Ovary (tissue), 10 donors: ENCODE measurements at places on chromosomes 4 and X.

DNA sequence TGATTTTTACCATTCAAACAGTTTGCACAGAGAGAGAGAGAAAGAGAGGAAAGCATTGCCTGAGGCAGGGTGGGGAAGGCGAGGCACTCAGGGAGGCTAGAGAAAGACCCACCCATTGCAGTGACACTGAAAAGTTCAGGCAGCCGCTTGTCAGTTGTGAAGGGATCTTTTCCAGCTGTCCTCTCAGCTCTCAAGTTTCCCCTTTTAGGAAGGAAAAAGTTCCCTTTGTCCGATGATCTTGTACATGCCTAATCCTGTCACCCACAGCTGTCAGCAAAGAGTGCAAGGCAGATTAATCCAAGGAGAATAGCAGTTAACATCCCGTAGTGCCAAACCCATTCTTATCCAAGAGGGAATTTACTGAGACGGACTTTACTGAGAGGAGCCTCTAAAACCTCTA lies 255.0 kb downstream of the MAGEB5 start:
- no peak for DNase-seq

GRCh38 chrX:63702556-63702955 lies 82.5 kb downstream of the ARHGEF9 start:
- DNase-seq, result no peak

DNA sequence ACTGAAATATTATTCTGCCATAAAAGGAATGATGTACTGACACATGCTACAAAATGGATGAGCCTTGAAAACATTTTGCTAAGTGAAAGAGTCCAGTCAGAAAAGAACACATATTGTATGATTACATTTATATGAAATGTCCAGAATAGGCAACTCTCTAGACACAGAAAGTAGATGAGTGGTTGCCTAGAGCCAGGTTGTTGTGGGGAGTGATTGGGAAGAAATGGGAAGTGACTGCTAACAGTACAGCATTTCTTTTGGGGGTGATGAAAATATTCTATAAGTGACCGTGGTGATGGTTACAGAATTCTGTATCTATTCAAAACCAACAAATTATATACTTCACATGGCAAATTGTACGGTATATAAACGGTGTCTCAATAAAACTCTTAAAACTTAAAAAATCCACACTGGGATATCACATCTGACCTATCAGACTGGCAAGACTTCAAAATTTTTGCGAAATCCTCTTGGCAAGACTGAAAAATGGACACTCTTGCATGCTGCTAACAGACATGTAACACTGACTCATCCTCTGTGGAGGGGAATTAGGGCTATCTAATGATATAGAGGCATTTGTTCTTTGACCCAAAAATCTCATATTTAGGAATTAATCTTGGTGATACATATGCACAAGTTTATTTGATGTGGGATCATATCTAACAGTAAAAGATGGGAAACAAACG lies 71.8 kb downstream of the FAM13A start:
- DNase-seq, result no peak

DNA sequence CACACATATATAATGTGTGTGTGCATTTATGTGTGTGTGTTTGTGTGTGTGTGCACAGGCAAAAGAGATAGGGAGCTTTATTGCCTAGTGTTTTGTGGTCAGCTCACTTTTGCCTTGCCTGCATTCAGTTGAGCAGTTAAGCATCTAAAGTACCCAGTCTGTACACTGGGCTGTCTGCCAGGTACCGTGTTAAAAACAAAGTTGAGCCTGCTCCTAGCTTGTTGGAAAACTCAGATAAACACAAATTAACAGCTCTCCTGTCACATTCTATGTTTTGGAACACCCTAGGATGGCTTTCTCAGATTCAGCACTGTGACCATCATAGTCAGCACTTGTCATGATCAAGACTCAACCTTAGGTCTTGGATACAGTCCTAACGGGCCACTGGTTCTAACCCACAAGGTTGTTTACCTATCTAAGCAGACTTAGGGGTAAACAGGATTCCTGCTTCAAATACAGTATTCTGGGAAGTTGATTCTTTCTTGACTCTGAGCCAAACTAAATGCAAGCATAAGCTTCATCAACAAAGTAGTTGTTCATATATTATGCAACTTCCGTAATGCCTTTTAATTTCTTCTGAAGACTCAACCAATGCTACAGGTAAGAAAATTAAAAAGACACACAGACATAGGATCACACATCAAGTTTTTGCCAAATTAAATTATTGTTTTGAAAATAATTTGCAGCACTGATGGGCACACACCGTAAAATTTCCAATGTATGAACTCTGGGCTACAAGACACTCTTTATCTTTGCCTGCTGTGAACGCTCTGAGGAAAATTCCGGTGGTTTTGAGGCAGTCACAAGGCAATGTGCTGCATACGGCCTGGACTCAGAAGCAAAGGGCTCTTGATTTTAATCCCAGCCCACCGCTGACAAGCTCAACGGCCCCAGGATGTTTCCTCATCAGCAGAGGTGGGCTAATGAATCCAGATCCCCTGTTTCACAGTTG lies 11.3 kb upstream of the CD99 start:
- no peak for DNase-seq

DNA sequence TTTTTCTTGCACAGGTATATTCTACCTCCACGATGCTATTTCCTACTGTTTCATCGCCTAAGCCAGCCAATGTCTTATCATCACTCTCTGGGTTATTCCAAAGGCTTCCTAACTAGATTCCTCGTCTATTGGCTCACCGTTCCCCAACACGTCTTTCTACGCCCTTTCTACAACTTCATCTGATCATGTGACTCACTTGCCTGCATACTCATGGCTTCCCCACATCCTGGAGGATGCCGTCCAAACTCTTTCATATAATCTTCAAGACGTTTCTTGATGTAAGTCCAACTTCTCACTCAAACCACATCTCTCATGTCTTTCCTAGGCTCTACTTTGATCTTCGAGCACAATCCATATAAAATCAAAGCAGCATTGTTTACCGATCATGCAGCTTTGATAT lies 322.0 kb upstream of the PPARGC1A start:
- DNase-seq, result no peak

DNA sequence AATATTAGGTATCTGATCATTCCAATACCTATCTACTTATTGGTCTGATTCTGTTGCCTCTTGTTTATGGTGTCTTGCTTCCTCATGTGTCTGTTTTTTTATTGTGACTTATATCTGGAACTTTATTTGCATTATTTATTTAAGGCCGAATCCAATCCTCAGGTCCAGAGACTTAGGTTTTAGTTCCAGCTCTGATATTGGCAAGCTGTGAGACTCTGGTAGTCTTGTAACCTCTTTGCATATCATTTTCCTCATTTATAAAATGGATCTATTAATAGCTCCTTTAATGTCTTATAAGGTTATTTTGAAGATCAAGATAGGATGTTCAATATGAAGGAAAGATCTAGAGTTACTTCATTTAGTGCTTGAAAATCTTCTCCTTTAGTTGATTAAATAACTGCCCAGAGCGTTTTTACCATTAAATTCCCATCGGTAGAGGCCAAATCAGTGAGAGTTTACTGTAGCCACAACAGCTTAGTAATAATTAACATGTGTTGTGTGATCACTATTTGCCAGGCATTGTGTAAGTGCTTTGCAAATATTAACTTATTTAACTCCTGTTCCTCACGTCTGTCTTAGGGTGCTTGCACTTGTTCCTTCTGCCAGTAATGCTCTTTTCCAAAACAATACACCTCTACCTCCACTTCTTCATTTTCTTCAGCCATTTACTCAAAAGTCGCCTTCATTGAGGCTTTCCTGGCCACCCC lies 82.2 kb downstream of the CC2D2A start:
- no peak for DNase-seq

DNA sequence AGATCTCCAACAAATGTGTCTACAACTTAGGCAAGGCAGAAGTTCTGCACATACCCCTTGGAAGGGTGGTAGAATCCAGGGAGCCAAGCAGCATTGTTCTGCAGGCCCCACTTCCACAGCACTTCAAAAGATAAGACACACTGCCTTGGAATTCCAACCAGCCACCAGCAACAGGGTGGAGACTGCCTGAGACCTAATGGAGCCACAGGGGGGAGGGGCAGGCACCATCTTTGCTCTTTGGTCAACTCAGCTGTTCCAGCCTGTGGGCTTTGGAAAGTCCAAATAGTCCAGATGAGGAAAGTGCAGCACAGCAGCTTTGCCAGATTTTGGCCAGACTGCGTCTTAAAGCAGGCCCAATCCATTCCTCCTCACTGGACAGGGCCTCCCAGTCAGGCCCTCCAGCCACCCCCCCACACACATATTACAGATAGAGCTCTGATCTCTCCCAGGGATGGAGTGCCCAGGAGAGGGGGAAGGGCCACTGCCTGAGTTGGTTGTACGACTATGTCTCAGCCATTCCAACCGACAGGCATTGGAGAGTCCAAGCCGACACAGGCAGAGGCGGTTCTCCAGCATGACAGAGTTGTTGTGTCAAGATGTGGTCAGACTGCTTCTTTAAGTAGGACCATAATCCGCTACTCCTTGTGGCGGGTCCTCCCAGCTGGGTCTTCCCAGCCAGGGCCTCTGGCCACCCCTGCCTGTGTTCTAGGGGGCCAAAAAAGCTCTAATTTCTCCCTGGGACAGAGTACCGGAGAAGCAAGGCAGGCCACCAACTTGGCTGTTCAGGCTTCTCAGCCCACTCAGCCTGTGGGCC lies 42.5 kb upstream of the ANTXR2 start:
- DNase-seq, result no peak

GRCh38 chrX:139332441-139332840 lies 198.1 kb upstream of the F9 start:
- DNase-seq, result no peak

GRCh38 chr4:181364504-181364903 lies 878.7 kb upstream of the TENM3 start:
- DNase-seq, result no peak

- no peak for DNase-seq
Measured at GRCh38 chrX:4994855-4995254, 1233.8 kb downstream of the NLGN4X start.

DNA sequence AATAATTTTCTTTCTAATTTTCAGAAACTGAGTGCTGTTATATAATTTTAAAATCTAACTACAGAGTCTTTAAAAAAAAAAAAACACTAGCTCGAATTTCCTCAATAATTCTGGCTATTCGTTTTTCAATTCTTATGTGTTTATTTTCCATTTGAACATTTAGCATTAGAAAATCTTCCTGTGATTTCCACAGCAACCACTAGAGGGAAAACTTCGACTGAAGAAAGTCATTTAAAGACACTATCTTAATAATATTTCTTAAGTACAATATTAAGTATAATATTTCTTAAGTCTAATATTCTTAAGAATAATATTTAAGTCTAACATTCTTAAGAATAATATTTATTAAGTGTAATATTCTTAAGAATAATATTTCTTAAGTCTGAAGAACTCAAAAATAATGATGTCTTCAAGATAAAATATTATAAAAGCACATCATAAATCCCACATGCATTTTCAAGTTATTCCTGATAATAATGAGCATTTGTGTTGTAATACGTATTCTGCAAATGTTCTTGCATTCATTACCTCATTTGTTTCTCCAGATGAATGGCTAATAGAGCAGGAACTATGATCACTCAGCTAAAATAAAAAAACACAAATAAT lies 118.4 kb upstream of the WDR17 start:
- DNase-seq, result no peak

DNA sequence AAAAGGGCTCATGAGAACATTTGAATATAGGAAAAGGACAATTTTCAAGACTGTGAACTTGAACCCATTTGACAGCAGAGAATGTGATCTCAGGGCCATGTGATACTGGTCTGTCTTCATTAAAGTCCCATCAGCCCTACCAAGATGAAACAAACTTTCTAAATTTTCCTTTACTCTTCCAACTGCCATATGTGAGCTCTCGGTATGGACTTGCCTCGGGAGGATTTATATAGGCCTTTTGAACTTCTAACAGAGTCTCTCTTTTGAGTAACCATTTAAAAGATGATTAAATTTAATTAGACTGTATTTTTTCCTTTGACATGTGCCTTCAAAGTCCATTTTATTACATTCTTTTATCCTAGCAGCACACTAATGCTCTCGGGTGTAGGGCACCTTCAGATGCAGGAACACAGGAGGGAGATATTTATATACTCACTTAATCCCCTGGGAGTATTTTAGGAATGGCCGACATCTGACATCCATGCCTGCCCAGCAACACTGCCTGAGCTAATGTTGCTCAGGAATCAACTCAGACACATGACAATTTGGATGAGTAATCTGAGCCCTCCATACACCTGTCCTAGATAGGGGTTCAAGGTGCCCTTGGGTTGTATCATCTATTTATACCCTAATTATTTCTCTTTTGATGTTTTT lies 155.0 kb downstream of the SLC7A11 start:
- no peak for DNase-seq

DNA sequence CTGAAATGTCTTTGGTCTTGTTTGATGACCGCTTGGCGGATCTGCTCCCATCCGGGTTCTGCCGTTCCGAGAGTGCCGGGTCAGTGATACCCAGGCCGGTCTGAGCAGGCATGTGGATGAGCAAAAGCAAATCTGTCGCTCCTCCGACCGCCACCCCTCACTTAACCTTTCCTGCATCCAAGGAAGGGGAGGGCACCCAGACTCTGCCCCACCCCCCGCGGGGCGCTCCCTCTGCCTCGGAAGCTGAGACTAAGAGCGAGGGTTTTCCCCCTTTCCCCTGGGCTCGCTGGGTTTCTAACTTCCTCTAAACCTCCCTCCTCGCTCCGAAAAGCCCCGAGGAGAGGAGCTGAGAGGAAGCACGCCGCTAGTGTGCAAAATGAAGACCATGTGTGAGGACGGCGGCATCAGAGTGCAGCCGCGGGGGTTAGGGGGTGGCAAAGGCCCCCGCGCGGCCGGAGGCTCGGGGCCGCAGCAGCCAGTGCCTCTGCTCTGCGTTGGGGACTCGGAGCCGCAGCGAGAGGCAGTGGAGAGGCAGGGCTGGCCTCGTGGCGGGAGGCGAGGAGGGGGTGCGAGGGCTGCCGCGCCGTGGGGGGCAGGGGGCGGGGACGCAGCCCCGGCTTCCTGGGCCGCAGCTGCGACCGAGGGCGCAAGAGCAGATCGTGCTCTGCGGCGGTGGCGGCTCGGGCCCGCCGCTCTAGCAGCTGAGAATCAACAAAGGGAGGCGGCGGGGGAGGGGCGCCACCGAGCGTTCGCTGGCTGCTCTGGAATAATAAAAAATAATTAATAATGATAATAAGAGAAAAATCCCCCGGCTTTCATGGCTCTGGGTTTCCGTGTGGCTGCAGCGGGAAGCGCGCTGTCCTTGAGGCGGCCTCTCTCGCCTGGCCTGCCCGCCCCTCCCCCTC lies 55.8 kb upstream of the BCOR start:
- DNase-seq, result peak; percentile 71

DNA sequence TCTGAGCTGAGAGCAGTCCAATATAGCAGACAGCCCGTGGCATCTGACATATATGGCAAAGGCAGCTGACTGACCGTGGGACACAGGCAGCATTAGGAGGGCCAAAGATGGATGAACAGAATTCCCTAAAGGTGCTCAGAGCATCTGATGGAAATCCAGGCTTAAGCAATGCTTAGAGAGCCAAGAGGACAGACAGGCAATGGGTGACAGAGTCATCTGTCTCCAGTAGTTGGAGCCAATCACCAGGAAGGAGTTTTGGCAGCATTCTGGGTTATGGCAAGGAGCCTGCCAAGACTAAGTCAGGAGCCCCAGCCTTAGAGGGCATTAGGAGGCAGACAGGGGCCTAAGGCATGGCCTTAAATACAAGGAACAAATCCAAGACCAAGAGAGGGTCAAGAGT lies 153.3 kb upstream of the USP9X start:
- no peak for DNase-seq

GRCh38 chrX:45385757-45386156 lies 185.1 kb upstream of the DIPK2B start:
- no peak for DNase-seq
